Ureter (tissue), 1 donor: ENCODE measurements at places on chromosomes 2 and 18. TPM values are rescaled to one million over a fixed set of nuclear protein-coding genes. Genes with fewer than 3 reads are reported as not detected.

DNA sequence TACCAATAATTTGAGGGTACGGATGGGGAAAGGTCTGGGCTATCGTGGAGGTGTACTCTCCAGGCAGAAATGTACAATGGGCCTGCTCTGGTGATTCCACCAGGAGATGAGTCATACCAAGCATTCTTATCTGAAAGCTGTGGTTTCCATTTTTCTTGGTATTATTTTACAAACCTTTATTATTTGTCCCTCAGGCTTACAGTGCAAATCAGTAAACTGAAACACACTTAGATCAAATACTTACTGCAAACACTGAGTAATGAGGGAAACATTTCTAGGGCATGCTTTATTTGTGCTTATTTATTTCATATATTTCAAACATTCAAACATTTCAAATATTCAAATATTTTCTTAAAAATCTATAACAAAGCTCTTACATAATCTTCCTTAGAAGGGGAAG is 319.8 kb downstream of the RND3 start:
- DNase-seq = no peak

Gene ETAA1
- 14.0 TPM for total RNA-seq

- no peak for DNase-seq
These were observed 1.9 kb downstream of the SS18 start for GRCh38 chr18:26088487-26088886.

- no peak for DNase-seq
These were observed 519.4 kb downstream of the TDRD15 start for GRCh38 chr2:21643180-21643579.

GRCh38 chr2:113992090-113992489 is 102.2 kb downstream of the ACTR3 start:
- DNase-seq = no peak

Gene SERPINB11
- not detected for total RNA-seq
